ENCODE measurements at places on chromosomes 4 and X. TPM values are rescaled to one million over a fixed set of nuclear protein-coding genes. Genes with fewer than 3 reads are reported as not detected.

The XAGE1A gene
- polyA plus RNA-seq, result not detected

The FAM200B gene
- polyA plus RNA-seq, result 57.4 TPM

The MMGT1 gene
- polyA plus RNA-seq, result 10.5 TPM

The MSX1 gene
- polyA plus RNA-seq, result 12.5 TPM

The MMRN1 gene
- polyA plus RNA-seq, result 0.54 TPM

The ACOT9 gene
- polyA plus RNA-seq, result 37.2 TPM

The SGMS2 gene
- not detected for polyA plus RNA-seq

The SORCS2 gene
- 4.4 TPM for polyA plus RNA-seq

The SCARB2 gene
- 71.2 TPM for polyA plus RNA-seq

The SNCA gene
- polyA plus RNA-seq, result 127 TPM

The PLS3 gene
- 218 TPM for polyA plus RNA-seq

The PPEF2 gene
- polyA plus RNA-seq, result not detected

The FRMD7 gene
- not detected for polyA plus RNA-seq

The TIGD2 gene
- 5.4 TPM for polyA plus RNA-seq

The BEX4 gene
- polyA plus RNA-seq, result 588 TPM

- no peak for DNase-seq
Observed at GRCh38 chr4:56311299-56311975, 75.9 kb downstream of the AASDH start.

DNA sequence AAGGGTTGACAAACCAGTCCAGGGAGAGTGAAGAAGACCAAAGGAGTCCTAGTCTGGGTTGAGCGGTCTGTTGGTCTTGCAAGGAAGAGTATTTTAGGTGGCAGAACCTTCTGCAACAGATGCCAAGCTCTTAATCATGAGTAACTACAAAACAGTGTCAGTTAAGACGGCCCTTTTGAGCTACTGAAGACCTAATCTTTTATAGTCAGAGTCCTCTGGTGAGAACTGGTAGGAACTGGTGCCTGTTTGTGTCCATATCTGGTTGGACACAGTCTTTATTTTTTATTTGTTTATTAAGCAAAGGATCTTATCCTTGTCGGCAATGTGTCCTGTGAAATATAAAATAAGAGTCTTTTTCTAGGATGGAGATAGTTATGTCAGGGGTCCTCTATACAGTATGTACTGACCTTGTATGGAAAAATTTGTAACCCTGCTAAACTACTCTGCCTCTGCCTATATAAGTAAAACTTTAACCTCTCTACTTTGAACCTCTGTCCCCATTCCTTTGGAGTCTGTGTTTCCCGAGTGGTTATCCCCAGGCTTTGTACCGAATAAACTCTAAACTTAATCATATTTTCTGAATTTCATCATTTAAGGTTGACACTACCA lies 47.1 kb downstream of the FAM13A start:
- no peak for DNase-seq

GRCh38 chr4:175109933-175110332 lies 191.8 kb downstream of the ADAM29 start:
- no peak for DNase-seq

- no peak for DNase-seq
Observed at GRCh38 chrX:25067271-25068172, 51.8 kb upstream of the ARX start.

DNA sequence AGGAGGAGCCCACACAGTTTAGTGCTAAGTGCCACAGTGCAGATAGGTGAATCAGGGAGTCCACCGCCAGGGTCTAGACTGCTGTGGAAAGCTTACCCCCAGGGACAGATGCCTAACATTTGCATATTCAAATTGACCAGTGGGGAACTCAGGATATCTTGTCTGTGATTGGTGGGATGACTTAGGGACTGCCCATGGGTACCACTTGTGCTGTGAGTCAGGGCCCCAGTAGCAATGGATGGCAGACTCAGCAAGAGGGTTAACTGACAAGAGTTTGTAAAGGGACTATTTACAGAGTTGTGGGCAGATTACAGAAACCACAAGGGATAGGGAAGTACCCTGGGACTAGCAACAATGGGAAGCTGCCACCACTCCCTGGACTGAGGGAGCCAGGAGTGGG lies 282.1 kb downstream of the BCOR start:
- DNase-seq, result peak; percentile 13

- no peak for DNase-seq
Observed at GRCh38 chr4:151302432-151302831, 23.0 kb downstream of the SH3D19 start.

GRCh38 chrX:52923781-52924241 lies 26.7 kb downstream of the FAM156B start:
- peak; percentile 38 for DNase-seq

GRCh38 chr4:184765473-184766340 lies 31.8 kb upstream of the CENPU start:
- DNase-seq, result no peak

DNA sequence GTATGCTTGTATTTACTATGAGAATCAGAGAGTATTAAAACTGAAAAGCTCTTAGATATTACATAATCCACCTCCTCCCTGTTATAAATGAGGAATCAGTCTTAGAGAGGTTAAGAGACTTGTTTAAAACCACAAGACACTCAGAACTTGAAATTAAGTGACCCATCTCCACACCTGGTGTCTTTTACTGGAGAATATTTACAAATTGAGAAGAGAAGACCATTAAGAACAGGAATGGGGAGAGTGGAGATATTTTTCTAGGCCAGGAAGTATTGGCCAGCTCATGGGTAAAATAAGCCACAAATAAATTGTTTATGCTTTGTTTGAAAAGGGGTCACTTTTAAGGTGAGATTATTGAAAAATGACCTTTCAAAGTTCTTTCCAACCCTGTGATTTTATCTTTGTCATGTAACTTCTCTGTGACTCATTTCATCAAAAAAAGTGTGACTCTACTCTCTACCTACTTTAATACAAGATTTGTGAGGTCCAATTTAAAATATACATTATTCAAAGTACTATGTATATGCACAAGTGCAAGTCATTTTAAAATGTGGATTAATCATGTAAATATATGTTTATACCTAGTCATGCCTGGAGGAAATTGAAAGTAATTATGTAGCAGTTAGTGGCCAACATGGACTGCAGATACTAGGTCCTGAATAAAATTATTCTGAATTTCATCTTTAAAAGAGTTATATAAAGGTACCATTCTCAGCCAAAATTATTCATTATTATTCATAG lies 15.9 kb upstream of the COX7B2 start:
- no peak for DNase-seq

DNA sequence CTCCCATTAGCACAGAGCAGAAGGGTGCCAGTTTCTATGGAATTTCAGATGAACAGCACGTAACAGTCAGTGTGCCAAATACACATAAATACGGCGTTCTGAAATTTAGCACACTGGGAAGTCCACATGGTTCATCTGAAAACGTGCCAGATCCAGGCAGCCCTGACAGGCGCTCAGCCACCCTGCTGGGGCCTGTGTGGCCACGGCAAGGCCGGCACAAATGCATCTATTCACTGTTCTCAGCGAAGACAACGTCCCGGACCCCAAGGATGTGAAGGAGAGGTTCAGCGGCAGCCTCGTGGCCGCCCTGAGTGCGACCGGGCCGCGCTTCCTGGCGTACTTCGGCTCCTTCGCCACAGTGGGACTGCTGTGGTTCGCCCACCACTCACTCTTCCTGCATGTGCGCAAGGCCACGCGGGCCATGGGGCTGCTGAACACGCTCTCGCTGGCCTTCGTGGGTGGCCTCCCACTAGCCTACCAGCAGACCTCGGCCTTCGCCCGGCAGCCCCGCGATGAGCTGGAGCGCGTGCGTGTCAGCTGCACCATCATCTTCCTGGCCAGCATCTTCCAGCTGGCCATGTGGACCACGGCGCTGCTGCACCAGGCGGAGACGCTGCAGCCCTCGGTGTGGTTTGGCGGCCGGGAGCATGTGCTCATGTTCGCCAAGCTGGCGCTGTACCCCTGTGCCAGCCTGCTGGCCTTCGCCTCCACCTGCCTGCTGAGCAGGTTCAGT lies 15.6 kb downstream of the DGKQ start:
- no peak for DNase-seq

DNA sequence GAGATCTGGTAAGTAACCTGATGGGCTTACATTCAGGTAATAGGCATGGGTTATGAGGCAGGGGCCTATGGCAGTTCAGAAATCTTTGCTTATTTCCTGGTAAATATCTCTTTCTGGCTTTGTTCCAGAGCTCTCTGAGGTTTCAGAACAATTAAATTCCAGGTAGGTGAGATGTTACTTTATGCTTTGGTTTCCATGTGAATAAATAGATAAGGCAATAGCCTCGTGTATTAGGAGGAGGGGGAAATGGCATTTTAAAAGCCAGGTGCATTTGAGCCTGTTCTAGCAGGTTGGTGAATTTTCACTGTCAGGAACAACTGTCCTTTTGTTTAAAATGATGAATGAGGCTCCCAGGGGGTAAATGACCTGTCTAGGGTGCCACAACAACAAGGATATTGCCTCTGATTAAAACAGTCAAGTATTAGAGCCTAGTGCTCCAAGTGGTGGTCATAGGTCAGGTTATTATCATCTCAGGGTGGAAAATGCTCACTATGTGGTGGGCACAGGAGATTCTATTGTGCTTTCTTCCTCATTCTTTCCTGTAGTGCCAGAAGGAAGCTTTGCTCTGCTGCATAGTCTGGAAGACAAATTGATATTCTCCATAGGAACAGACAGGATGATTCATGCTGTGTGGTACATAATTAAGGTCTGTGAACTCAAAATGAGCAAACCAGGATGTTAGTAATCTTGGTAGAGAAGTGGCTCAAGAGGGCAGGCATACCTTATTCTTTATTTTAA lies 296.2 kb downstream of the INPP4B start:
- peak; percentile 54 for DNase-seq

GRCh38 chr4:188989371-188989770 lies 850.1 kb downstream of the TRIML1 start:
- DNase-seq, result no peak

DNA sequence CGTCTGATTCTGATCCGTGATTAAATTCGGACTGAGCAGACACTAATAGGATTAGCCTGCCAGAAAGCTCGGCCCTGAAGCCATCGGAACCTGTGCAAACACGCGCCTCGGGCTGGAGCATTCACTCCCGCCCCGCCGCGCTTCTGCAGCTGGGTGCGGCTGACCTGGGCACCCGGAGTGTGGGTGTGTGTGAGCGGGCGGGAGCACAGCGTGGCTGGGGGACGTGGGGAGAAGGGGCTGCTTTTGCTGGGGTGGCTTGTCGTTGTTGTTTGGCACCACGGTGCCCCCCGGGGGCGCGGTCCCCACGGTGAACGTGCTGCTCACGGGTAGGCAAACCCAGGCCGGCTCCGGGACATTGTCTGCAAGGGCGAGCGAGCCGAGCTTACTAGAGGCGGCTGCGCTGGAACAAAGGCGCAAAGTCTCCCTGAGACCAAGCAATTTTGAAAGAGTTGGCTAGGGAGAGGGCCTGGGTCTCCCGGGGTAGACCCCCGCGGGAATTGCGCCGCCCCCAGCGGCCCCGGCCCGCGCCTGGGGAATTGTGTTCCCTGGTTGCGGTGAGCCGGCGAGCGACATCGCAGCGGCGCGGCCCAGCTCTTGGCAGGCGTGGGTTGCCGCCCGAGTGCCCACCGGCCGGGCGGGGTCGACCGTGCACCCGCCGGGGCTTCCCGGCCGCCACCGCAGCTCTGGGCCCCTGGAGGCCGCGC lies 1.4 kb downstream of the MAMLD1 start:
- peak; percentile 19 for DNase-seq

GRCh38 chr4:2578106-2578505 lies 41.7 kb downstream of the FAM193A start:
- DNase-seq, result no peak

GRCh38 chr4:5424211-5424610 lies 284.1 kb downstream of the EVC2 start:
- DNase-seq, result no peak

DNA sequence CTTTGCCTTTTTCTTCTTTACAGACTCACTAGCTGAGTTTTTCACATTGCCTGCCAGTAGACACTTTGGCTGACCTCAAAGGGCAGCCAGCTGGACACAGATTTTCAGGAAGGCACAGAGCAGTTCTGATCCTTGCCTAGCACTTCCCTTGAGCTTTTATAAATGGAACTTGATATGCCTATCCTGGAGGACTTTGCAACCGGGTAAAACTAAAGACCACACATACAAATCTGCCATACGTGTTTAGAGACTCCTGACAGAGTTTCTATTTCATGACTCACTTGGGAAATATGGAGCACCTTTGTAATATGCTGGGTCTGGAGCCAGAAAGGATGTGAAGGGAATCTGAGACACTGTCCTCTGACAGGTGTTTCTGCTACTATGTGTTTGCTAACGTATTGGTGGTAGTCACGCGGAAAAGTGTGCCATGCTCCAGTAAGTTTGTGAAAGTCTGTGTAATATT lies 56.7 kb upstream of the RASSF6 start:
- peak; percentile 29 for DNase-seq

GRCh38 chr4:185341841-185342240 lies 53.9 kb downstream of the LRP2BP start:
- no peak for DNase-seq

- DNase-seq, result peak; percentile 86
Observed at GRCh38 chr4:24690436-24690835, 104.9 kb upstream of the SOD3 start.

DNA sequence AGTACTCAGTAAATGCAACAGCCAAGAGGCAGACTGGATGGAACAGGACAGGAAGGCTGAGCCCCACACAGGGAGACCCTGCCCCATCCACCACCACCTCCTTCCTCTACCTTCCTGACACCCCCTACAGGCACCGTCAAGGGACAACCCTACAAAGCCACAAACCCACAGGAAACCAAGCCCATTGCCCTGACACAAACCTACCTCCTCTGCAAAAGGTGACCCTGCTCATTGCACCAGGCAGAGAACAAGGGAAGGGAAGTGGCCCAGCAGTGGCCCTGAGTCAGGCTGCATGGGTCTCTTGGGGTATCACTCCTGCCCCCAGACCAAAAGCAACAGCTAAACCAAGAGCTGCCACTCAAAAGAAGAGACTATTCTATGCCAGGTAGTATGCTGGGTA lies 21.0 kb downstream of the JAKMIP1 start:
- no peak for DNase-seq

DNA sequence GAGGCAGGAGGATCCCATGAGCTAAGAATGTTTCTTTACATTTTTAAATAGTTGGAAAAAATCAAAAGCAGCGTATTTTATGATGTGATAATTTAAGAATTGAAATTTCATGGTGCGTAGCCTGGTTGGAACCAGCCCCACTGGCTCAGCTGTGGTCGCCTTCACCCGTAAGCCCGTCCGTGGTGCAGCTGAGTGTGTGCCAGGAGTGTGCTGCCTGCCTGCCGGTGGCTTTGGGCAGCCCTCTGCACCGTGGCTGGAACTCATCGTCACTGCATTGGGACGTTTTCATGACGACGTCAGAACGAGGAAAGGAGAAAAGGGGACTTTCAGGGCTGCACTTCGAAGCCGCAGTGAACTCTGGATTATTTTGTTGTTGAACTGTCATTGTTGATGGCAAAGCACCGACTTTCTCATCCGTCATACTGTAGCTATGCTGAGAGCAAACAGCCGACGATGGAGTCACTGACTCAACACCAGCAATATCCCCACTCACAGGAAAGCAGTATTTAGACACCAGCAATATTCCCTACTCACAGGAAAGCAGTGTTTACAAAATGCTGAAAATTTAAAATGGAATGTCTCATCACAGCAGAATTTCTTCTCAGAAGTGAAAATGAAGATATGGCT lies 35.1 kb downstream of the PCGF3 start:
- no peak for DNase-seq

- DNase-seq, result no peak
Observed at GRCh38 chr4:57077550-57078343, 32.4 kb downstream of the IGFBP7 start.

- DNase-seq, result no peak
Observed at GRCh38 chr4:89319756-89320155, 12.2 kb upstream of the GPRIN3 start.

GRCh38 chr4:109994415-109994827 lies 81.7 kb downstream of the EGF start:
- DNase-seq, result no peak

- no peak for DNase-seq
Observed at GRCh38 chrX:127038065-127038464, 218.5 kb downstream of the PRR32 start.

All from cardiac muscle cell (in vitro differentiated cells and primary cell).